Aorta (tissue), 5 donors: ENCODE measurements at places on chromosomes 7 and 10. TPM values are rescaled to one million over a fixed set of nuclear protein-coding genes. Genes with fewer than 3 reads are reported as not detected.

DNA sequence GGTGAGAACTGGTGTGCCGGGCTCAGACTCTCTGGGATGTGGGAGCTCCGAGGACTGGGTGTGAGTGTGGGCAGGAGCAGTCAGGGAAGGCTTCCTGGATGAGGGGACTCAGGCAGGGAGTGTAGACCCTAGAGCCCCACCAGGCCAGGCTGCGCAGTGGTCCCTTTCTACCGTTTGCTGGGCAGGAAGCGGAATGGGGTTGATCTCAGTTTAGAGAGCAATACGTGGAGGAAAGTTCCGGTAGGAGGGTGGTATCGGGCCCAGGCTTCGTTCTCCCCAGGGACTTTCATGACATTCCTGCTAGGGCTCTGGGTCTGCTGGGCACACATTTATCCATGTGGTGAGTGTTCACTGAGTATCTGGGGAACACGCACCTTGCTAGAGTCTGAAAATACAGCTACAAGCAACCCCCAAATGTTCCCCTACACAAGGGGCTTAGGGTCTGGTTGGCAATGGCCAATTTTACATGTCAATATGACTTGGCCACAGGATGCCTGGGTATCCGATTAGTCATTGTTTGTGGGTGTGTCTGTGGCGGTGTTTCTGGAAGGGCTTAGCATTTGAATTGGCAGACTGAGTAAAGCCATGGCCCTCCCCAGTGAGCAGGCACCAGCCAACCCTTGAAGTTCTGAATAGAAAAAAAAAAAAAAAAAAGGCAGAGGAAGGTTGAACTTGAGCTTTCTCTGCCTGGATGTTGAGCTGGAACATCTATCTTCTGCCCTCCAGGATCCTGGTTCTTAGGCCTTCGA is 20.8 kb downstream of the GHRHR start:
- no peak overlapping the region for H3K27ac ChIP-seq
- H3K4me3 ChIP-seq: no peak overlapping the region
- H3K27me3 ChIP-seq: no peaks in the 10 kb centered on the region
- H3K36me3 ChIP-seq: no peaks in the 10 kb centered on the region

STEAP1 gene
- polyA plus RNA-seq: 33.5 TPM

AOAH gene
- polyA plus RNA-seq: 1.9 TPM

GRCh38 chr7:105830405-105831301 is 45.7 kb downstream of the ATXN7L1 start:
- no peaks in the 10 kb centered on the region for H3K27me3 ChIP-seq
- H3K4me1 ChIP-seq: peaks cover 2% of the 10 kb centered on the region
- H3K27ac ChIP-seq: no peak overlapping the region
- no peak for DNase-seq
- no peaks in the 10 kb centered on the region for H3K36me3 ChIP-seq
- no peak overlapping the region for H3K4me3 ChIP-seq

DNA sequence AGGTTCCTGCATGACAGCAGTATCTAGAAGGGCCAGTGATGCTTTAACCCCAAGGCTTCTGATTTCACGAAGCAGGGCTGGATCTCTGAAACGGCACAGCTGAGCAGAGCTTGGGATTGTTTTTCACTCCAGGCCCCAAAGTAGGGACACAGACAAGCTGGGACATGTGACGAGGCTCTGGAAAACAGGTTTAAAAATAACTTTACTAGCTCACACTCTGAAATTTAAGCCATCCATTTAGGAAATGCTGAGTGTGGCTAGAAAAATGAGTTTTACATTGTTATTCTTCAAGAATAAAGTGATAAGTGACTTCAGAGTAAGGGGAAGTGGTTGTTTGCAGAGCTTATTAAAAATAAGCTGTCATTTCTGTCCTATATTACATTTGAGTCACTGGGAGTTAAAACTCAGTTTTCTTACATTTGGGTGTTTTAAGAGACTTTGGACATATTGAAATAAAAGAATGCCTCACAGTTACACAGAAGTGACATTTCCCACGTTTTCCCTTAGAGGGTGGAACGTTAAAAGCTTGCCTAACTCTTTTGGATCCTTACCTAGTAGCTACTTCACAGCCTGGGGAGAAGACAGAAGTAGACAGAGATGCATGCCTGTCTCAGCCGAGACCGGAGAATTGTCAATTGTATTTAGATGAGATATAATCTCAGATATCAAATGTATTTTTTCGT is 107.8 kb downstream of the GALNT17 start:
- peaks cover 2% of the 10 kb centered on the region for H3K4me1 ChIP-seq
- H3K36me3 ChIP-seq: no peaks in the 10 kb centered on the region
- H3K27ac ChIP-seq: peak overlapping the region; percentile 89
- H3K4me3 ChIP-seq: no peak overlapping the region
- no peaks in the 10 kb centered on the region for H3K27me3 ChIP-seq

GRCh38 chr10:100993986-100994708 is 5.5 kb upstream of the LZTS2 start:
- no peaks in the 10 kb centered on the region for H3K4me1 ChIP-seq
- H3K4me3 ChIP-seq: no peak overlapping the region
- no peak for DNase-seq
- no peaks in the 10 kb centered on the region for H3K36me3 ChIP-seq
- H3K27ac ChIP-seq: no peak overlapping the region

SPDYE2B gene
- polyA plus RNA-seq: not detected

C10orf67 gene
- polyA plus RNA-seq: not detected

GRCh38 chr10:43069211-43069515 is 7.7 kb upstream of the RET start:
- no peak overlapping the region for H3K27ac ChIP-seq
- no peaks in the 10 kb centered on the region for H3K27me3 ChIP-seq

GRCh38 chr10:95761939-95762492 is 6.1 kb downstream of the ENTPD1 start:
- H3K27me3 ChIP-seq: no peaks in the 10 kb centered on the region
- H3K27ac ChIP-seq: no peak overlapping the region
- no peak overlapping the region for H3K4me3 ChIP-seq
- peaks cover 5% of the 10 kb centered on the region for H3K4me1 ChIP-seq
- H3K36me3 ChIP-seq: no peaks in the 10 kb centered on the region
- DNase-seq: no peak

FZD1 gene
- polyA plus RNA-seq: 16.1 TPM

GRCh38 chr7:122304996-122305421 is 459 bp upstream of the FEZF1 start:
- no peaks in the 10 kb centered on the region for H3K36me3 ChIP-seq
- H3K27me3 ChIP-seq: no peaks in the 10 kb centered on the region
- DNase-seq: no peak

DNA sequence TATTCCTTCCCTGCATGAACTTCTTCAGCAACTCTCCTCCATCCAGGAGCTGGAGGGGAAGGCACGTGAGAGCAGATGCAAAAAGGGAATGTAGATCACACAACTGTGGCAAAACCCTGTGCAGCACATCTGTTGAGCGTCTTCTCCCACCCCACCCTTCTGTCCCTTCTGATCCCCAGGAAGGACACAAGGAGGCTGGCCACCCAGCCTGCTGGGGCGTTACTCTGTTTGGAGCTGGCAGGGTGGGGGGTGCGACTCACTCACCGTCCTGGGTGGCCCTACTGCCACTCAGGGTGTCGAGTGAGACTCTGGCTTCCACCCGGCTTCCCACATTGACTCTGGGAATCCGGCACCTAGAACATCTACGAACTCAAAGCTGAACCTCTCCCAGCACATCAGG is 10.2 kb upstream of the MMP21 start:
- no peak overlapping the region for H3K4me3 ChIP-seq
- DNase-seq: no peak
- H3K27ac ChIP-seq: no peak overlapping the region
